ENCODE measurements at places on chromosomes 12 and 14.

DNA sequence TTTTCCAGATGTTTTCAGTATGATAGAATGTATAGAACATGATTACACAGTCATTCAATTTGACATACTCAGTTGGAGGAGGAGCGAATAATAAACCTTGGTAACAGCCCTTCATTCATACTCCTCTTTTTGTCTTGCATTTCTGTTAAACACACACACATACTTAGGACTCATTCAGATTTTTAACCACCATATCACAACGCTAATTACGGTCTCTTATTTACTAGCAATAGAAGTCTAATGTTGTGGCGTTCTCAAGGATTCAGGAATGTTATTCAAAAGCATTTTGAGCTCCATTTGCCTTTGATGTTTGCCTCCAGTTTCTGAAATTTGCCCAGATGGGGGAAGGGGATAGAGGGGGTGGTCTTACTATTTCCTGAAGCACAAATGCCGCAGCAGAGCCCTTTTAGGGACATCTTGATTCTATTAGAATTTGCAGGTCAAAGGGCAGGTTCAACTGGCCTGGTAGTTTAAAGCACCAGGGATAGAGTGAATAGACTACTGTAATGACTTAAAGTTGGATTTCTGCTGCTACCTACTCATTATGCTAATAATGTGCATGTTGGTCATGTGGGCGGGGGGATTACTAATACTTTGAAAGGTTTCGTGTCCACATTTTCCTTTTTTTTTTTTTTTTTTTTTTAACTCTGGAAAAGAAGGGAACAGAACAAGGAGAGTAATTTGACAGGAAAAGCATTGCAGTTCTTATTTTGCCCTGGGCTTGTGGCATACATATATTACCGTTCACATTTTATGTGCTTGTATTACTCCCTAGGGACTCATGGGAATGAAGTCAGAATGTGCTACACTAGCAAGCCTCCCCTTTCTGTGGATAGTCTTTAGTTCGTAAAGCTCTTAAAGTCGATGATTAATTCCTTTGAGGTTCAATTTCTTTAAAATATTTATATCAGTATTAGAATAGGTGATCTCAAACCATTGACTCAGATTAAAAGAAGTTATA lies 226.8 kb downstream of the FBXL14 start:
- no peak for DNase-seq

- no peak for DNase-seq
These were observed 72.1 kb upstream of the C14orf180 start for GRCh38 chr14:104507443-104507842.

DNA sequence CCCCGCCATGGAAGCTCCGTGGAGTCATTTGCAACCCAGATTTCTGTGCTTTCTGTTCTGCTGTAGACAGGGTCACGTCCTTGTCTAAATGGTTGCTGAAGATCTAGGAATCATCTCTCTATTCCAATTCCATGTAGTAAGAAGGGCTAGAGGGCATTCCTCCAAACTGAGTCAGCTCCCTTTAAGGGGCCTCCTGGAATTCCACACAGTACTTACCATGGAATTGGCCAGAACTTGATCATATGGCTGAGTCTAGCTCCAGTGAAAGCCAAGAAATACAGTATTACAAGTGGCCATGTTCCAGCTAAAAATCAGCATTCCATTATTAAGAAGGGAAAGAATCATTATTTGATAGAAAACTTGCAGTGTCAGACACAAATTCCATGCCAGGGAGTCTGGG lies 171.9 kb downstream of the PRKCH start:
- no peak for DNase-seq

DNA sequence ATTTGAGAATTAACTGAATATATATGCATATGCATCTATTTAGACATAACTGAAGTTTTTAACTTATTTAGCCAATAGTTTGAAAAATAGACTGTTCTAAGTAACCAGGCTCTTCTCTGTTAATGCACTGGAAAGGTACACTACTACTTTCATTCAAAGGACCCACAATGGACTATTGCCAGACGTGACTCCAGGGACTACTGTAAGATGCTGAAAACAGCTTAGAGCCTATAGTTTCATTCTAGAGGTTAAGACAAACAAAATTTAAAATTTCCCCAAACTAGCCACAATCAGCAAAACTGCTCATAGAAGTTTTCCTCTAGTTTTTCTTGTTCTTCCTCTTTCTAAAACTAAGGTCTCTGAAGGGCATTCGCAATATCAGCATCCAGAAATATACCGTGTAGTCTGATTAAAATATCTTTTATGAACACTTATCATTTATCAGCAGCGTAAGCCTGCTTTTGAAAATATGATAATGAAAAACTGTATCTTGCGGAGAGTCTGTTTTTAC lies 10.4 kb downstream of the APPL2 start:
- no peak for DNase-seq

- DNase-seq, result no peak
These were observed 8.8 kb downstream of the TNFRSF1A start for GRCh38 chr12:6333029-6333428.

- no peak for DNase-seq
These were observed 39.9 kb upstream of the STON2 start for GRCh38 chr14:81440041-81440440.

DNA sequence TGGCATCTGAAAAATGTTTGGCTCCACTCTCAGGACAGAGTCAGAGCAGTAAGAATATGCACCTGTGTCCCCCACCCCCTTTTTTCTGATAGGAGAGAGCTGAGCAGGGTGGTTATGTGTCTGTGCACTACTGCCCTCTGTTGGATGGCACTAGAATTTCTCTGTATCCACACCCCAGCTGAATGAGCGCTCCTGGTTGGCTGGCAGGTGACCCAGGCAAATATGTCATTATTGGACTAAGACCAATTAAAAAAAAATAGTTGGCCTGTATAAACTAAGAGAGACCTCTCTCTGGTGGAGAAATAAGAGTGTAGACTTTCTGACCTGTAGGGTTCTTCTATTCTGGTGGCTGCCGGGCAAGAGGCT lies 107.0 kb downstream of the PTCSC3 start:
- DNase-seq, result peak; percentile 99

DNA sequence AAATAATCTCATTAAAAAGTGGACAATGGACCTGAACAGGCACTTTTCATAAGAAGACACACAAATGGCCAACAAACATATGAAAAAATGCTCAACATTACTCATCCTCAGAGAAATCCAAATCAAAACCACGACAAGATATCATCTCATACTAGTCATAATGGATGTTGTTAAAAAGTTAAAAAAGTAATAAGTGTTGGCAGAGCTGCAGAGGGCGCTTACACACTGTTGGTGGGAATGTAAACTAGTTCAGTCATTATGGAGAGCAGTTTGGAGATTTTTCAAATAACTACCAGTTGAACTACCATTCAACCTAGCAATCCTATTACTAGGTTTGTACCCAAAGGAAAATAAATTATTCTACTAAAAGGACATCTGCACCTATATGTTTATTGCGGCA lies 47.2 kb downstream of the FOXG1 start:
- no peak for DNase-seq

DNA sequence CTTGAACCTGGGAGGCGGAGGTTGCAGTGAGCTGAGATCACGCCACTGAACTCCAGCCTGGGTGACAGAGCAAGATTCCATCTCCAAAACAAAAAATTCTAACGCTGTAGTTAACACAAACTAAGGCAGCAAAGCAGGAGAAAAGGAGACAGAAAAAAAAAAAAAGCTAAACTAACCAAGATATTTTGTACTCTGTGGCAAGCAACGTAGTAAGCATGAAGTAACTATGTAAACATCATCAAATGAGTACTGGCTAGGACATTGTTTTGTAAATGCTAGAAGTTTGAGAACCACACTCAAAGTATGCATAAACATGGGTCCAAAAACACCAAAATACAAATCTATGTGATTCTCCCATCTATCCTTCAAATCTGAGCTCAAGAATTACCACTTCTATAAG lies 44.2 kb downstream of the C2CD5 start:
- no peak for DNase-seq

DNA sequence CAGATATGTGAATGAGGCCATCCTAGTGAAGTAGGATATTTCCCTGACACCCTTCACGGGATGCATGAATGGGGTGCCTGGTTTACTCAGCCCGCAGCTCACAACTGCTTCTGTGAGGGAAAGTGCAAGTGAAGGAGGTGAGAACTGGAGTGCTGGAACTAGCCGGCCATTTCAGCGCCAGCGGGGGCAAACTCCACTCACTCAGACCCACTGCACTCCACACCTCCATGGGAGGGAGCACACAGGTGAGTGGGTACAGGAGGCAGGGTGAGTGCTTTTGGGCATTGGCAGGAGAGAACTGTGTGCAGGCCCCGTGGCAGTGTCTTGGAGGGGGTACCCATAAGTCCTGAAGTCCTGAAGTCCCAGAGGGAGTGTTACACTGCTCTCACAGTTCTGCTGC lies 1008.4 kb downstream of the SLC6A15 start:
- DNase-seq, result no peak

GRCh38 chr12:76786986-76787385 lies 23.1 kb downstream of the ZDHHC17 start:
- no peak for DNase-seq

- DNase-seq, result no peak
These were observed 503.7 kb downstream of the GALC start for GRCh38 chr14:87489196-87489819.

- DNase-seq, result no peak
These were observed 165.5 kb upstream of the PLXNC1 start for GRCh38 chr12:93982771-93983315.

GRCh38 chr14:40697231-40697630 lies 909.4 kb upstream of the LRFN5 start:
- DNase-seq, result no peak

DNA sequence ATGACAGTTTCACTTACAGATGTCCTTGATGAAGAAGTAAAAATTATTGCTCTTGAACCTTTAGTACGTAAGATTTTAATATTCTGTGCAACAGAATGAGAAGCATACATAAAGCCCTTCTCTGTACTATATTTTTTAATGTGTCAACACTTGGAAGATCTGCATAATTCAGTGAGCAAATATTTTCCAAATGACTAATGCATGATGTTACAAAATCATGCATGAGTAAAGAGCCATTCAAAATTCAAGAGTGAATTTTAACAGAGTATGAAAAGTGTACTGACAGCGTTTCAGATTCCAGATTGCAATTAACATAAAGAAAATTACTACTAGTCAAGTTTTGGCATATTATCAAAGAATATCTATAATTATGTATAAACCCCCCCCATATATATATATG lies 101.4 kb upstream of the BBS10 start:
- DNase-seq, result no peak

- no peak for DNase-seq
These were observed 4.8 kb upstream of the LYZ start for GRCh38 chr12:69343357-69343756.

GRCh38 chr14:25351269-25351668 lies 301.3 kb upstream of the STXBP6 start:
- DNase-seq, result no peak

DNA sequence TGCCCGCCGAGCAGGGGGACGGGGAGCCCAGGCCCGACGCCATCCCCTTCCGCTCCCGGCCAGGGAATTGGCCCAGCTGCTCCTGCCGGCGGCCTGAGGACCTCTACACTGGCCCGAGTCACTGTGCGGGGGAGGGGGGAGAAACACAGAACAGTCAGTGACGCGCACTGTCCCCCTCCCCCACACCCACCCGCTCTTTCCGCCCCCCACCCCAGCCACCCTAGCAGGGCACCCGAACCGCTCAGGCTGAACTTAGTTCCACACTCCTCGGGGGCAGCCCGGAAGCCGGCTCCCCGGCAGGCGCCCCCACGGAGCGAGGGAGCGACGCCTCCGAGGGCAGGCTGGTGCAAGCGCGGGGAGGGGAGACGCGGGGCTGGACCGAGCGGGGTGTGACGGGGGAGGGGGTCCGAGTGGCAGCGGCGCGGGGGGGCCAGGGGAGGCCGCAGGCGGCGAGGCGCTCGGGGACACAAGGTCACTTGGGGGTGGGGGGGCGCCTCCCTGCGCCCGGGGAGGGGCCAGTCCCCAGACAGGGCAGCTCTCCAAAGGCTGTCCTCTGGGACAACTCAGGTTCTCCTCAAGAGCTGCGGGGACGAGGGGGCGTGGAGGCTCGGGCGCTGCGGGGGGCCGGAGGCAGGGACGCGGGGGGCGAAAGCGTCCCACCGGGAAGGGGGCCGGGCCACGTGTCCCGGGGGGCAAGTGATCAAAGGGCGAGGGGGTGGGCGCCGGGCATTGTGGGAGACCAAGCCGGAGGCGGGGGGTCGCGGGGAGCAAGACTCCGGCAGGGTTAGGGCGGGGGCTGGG lies 648 bp downstream of the CHD4 start:
- peak; percentile 29 for DNase-seq

GRCh38 chr12:112843287-112843686 lies 51.7 kb downstream of the RPH3A start:
- no peak for DNase-seq

GRCh38 chr14:102516531-102517391 lies 7.2 kb upstream of the ANKRD9 start:
- no peak for DNase-seq

DNA sequence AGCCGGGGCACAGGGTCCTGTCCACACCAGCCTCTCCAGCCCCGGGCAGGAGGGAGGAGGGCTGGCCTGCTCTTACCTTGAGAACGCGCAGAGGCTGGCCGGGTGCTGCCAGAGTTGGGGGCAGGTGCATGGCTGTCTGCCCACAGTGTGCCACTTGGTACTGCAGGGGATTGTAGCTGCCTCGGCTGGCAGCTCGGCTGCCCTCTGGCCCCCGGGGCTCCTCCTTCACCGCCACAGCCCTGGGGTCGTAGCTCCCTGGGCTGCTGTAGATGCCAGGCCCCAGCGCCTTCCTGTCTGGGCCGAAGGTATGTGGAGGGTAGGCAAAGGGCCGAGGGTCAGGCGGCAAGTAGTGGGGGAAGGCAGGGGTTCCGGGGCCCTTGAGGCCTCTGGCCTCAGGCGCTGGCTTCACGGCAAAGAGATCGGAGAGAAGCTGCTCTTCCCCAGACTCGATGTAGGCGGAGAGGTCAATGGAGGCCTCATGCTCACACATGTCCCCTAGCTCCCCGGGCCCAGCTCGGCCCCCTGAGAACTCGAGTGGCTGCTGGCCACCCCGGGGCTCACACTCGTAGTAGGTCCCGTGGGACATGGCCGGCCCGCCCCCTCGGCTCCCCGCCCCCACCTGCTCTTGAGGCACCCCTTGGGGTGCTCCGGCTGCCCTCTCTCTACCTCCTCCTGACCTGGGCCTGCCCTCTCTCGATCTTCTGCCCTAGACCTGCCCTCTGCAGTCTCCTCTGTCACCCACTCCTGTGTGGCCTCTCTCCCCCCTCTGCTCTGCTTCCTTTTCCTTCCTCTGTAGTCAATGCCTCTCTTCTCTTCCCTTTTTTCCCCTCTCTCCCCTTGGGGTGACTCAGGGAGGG lies at the start of gene CEBPE:
Gene CEBPE (minus strand): TSS at position 750 of the 857 bp plus-strand sequence. CDS start 164 bp downstream, at position 586.
- DNase-seq, result no peak
